Activated gamma-delta T cell treated with Interleukin-2 at 50 U/mL for 16 hours (primary cell): ENCODE measurements at places on chromosomes 6 and 20.

- DNase-seq = no peak
Observed at GRCh38 chr6:113997116-113997515, 26.2 kb upstream of the HDAC2 start.

GRCh38 chr20:12466915-12467314, 541.9 kb upstream of the SPTLC3 start:
- DNase-seq = no peak

GRCh38 chr6:117605169-117605826, 3.0 kb upstream of the GOPC start:
- DNase-seq = peak; percentile 44

- no peak for DNase-seq
Observed at GRCh38 chr20:62138204-62138543, 5.0 kb downstream of the PSMA7 start.

DNA sequence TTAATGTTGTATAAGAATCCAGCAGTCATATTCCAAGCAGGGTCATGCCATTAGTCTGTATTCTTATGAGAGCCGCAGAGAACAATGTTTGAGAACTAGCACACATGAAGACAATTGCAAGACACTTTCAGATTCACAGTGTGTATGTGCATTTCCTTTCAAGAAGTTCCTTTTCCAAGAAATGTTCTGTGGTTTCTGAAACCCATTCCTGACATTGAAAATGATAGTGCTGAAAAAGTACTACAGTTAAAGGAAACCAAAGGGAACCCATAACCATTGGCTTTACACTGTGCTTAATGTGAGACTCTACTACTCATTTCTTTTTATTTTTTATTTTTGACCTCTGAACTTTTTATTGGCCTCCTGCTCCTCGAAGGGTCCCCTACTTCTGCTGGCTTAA, 4.2 kb upstream of the CALHM6 start:
- no peak for DNase-seq

- no peak for DNase-seq
Observed at GRCh38 chr6:16688984-16689636, 72.2 kb downstream of the ATXN1 start.

- peak; percentile 73 for DNase-seq
Observed at GRCh38 chr6:106979435-106979884, 4.9 kb upstream of the CD24 start.

DNA sequence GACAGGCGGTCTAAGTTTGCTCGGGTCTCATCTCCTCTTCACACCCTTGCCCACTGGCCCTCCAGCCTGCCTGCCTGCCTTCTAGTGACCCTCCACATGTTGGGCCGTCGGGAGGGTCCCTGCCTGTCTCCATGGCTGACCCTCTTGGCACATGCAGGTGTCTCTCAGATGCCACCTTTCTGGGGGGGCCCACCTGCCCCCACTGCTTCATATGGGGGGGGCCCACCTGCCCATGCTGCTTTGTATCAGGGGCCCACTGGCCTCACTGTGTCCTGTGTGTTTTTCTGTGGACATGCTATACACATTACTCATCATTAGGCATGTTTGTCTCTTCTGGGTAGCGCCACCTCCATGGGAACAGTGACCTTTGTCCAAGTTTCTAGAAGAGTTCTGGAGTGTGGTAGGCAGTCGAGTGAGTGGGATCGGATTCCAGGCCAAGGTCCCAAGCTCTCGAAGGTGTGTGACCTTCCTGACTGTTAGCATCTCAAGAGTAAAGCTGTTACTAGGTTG, 40.4 kb upstream of the KIF25 start:
- DNase-seq = no peak

DNA sequence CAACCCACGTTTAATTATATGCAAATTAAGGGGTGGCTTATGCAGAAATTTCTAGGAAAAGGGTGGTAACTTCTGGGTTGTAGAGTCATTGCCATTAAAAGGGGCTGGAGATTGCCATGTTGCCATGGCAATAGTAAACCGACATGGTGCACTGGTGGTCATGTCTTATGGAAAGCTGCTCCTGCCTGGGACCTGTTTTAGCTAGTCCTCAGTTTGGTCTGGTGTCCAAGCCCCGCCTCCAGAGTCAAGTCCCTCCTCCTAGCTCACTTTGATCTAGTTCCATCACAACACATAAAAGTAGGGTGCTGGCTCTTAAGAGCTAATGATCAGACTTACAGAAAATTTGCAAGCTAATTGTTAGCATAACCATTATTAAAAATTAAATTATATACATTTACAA, 5.3 kb downstream of the SLC22A2 start:
- DNase-seq = no peak

DNA sequence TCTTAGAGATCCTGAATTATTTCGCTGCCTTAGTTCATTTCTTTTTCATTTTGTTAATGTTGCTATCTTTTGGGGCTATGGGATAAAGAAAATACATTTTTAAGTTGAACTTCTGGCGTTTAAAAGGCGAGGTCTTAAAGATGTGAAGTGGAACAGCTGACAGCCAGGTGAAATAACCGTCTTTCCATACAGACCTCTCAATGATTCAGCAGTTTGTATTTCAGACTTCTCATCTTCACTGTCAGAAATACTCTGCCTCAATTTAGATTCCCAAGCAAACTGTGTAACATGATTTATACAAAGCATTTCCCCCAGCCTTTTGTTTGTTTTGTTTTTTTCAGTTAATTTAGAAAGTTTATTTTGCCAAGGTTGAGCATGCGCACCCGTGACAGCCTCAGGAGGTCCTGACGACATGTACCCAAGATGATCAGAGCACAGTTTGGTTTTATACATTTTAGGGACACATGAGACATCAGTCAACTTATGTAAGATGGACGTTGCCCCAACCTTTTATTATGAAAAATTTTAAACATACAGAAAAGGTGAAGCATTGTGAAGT, 40.0 kb downstream of the SLC9A8 start:
- DNase-seq = no peak

DNA sequence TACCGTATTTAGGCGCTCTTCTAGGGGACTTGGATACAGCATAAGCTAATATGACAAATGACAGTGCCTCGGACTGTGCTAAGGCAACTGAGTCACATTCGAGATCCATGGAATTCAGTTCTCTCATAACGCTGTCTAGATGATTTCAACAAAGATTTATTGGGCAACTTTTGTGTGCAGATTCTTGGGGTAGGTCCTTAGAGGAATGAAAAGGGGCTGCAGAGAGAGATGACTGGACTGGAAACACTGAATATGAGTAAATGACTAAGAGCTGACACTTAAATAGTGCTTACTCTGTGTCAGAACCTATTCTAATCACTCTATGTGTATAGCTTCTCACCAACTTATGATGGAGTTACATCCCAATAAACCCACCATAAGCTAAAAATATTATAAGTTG, 36.4 kb upstream of the MARCKS start:
- no peak for DNase-seq

DNA sequence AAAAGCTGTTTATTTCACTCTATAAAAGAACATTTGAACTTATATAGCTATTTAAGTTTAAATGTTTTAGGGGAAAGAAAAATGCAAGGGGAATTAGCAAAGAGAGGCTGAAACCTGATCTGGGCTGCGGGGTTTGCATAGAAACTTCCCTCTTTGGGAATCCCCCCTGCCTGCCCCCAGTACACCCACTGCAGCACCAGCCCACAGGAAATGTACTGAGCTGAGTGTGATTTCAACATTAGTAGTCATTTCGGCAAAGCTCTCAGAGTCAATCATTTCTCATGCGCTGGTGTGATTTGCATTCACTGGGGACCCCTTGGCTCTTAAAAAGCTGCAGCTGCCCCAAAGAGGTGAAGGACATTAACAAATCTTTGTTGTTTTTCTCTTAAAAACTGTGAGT, 859.4 kb downstream of the MAFB start:
- DNase-seq = no peak

DNA sequence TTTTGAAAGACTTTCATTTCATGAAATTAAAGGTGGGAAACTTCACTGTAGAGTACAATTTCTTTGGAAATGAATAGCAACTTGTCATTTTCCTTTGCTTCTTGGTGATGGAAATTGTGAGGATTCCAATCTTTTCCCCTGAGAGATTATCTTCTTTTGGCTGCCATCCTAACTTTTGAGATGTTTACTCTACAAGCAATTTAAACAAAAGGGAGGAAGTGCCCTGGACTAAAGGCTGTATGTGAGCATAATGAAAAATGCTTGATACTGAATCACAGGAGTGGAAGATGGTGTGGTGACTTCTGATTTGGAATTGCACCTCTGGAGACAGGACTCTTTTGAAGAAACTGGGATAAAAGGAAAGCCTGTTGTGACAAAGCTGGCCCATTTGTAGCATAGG, 43.1 kb upstream of the JAG1 start:
- DNase-seq = no peak

DNA sequence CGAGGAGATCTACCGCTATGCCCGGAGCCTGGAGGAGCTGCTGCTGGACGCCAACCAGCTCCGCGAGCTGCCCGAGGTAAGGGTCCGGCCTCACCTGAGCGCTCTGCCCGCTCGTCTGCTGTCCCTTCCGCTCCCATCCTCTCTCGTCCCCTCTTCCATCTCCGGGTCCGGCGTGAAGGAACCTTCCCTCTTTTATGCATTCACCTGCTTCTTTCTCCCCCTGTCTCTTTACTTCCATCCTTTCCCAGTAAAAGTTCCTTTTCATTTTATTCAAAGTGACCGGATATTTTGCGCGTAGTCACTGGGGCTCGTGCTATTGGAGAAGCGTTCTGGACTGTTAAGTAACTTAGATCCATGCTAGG, 516 bp downstream of the LRRC1 start:
- DNase-seq = no peak
